ENCODE measurements at places on chromosomes 7 and 10.

GRCh38 chr7:12649348-12649747 is 38.1 kb upstream of the ARL4A start:
- DNase-seq: no peak

- no peak for DNase-seq
These were observed 17.8 kb downstream of the USP6NL start for GRCh38 chr10:11593612-11594011.

DNA sequence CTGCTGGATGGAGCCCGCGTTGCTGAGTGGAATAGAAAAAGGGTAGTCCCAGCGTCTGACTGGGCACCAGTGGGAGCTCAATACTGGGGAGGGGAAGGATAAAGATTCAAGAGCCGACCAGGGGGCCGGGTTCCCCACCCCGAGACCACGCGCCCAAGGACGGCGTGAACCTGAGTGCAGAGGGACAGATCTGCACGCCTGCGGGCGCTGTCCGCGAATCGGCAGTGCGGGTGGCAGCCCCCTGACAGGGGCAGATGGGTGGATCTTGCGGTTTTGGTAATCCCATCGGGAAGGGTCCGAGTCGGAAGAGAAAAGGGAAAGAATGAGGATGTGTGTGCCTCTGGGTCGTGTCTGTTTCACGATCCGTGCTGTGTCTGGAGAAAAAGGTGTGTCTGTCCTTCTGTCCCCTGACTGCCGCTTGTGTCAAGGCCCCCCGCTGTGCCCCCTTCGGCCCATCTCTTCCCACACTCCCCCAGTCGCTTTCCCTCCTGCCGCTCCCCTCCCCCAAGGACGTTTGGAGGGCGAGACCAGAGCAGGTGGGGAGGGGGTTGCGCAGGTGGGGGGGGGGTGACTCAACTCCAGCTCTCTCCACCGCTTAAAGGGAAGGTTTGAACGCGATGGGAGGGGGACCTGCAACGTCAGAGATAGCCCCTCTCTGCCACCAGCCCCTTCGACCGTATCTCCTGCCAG is 734 bp upstream of the VGF start:
- DNase-seq: no peak

DNA sequence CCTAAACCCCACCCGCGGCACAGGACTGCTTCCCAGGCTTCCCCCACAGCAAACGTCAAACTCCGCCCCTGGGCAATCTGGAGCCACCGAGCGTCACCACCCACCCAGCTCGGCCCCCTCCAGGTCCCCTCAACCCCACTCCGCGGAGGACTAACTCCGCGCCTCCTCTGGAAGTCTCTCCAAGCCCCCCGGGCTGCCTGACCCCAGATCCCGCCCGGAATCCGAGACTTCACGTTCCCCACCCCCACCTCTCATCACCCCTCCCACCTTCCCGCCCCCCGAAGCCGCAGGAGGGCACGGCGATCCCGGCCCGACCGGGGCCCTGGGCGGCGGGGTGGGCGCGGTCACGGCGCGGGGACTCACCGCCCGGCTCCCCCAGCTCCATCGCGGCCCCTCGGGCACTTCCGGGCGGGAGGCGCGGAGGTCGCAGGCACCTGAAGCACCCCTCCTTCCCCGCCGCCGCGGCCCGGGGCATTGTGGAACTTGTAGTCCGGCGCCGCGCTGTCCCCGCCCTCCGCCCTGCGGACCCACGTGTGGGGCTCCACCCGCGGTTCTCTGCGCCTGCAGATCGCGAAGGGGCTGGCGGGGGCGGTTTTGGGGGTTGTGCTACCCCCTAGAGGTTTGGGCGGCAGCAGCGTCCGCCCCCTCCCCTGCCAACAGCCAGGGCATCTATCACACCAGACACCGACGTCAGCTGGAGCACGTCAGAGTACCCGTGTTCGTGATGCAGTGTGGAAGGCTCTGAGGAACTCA is at the start of gene TMUB1:
Gene TMUB1, minus strand, starts transcription at position 423 of the 753 bp plus-strand sequence. CDS start 930 bp downstream, outside the sequence.
- DNase-seq: peak; percentile 73

DNA sequence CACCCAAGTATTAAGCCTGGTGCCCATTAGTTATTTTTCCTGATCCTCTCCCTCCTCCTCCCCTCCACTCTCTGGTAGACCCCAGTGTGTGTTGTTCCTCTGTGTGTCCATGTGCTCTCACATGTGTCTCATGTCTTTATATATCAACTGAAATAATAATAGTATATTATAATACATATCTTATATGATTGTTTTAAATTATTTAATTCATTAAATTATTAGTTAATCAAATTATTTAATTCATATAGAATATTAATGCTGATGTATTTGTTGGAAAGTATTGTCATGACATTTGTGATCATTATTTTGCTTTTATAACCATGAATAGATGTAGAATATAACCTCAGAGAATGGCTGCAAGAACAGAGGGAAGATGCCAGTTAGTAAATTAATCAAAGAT is 647.5 kb downstream of the SORCS3 start:
- DNase-seq: no peak

DNA sequence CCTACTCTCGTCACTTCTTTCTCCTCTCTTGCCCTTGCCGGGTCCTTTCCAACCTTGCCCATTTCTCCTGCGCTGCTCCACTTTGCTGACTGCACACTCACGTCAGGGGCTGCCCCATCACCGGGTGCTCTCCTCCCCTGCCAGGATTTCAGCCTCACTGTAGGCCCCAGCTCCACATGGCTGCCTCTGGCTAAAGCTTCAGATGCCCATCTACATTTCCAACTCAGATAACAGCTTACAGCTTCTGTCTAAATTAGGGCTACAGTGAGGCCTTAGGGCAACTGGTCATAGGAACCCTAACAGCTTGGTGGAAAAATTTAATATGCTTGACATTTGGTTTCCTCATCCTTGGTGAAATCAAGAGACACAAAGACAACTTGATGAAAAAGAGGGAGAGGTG is 25.9 kb downstream of the C10orf120 start:
- no peak for DNase-seq

GRCh38 chr7:5431560-5432015 is 8.0 kb upstream of the TNRC18 start:
- no peak for DNase-seq

DNA sequence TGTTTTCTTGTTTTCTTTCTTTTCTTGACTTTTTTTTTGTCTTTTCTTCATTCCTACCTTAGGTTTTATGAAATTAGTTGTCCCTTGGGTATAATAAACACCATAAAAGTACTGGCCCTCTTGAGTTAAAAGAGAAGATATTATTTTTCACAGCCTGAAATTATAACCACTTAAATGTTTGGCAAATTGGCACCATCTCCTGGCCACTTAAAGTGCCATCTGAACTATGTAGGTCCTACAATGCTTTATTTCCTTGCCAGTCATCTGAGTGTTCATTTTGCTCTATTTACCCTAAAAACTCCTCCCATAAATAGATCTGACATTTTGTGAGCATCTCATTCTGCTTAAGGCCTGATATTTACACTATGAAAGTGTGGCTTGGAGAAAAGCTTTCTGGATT is 98.9 kb upstream of the PRKCQ start:
- DNase-seq: no peak

DNA sequence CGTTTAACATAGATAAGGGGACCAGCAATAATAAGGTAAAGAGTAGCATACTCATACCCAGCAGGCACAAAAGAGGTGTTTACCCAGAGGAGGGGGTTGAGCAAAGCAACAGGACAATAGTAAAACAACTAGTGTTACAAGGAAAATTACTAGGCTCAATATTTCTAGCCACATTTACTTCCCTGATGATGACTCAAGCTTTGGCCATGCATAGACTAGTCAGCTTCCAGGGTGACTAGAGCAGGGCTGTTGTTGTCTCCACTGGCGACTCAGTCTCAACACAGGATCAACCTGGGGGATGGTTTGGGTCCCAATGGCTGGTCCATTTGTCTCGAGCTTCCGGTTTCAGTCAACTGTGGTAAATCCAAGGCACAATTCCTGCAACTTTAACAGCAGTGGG is 217.7 kb upstream of the KCND2 start:
- no peak for DNase-seq

DNA sequence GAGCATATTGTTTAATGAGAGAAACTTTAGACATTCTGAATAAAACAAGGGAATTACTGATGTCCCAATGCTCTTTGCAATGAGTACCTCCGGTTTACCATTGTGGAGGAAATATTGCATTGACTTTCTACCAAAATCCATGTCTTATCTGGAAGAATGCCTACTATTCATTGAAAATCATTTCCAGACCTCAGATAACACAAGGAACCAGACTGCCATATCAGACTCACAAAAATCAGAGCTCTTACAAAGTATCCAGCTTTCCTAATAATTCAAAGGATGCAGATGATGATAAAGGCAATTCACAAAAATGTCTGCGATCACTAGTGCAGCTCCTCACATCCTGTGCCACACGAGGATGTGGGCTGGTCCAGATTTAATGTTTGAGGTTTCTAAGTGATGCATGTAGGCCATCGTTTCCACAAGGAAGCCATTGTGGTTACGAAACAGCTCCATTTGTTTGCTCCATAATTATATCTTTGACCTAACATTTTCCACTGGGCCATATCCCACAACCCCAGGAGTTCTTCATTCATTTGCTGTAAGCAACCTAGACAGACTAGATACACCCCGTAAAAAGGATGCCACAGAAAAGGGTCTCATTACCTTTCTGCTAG is 831.1 kb upstream of the C7orf33 start:
- no peak for DNase-seq

DNA sequence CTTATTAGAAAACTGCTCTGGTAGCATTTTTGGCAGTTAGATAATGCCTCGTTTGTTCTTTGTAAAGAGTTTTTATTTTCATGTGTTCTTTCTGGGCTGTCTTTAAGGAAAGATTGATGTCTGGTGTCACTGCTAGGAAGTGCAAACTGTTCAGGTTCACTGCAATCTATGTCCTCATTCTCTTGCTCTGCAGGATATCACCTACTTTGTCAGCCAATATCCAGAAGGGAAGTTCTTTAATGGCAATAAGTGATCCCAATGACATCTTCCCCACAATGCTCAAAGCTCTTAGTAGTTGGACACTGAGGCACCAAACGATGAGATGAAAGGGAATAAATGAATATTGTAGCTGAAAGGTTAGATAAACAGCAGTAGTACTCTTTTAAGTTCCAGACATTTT is 115.1 kb downstream of the AGMO start:
- DNase-seq: no peak

- no peak for DNase-seq
These were observed 3.5 kb upstream of the CPA4 start for GRCh38 chr7:130289478-130289877.

- no peak for DNase-seq
These were observed 5.7 kb upstream of the LMOD2 start for GRCh38 chr7:123649964-123650363.

DNA sequence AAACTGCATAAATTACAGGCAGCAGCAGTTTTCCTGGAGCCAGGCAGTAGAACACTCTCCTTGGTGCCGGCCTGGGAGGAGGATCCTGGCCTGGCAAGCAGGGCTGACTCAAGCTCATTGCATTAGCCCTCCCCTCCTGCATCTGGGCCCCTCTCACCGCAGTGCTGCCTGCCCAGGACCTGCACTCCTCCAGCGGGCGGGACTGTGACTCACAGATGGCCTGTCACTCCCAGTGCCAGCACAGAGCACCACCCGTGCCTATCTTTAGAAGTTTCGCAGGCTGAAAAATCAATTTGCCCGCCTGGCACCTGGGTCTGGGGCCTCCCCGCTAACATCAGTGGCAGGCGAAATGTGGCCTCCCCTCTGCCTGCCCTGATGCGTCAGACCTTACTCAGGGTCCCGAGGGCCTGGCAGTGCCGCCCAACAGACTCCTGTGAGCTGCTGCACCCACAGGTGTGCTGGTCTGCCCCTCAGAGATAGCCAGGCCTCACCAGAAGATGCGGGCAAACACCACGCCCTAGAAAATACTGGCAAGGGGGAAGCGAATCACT is 123.8 kb downstream of the KCNMA1 start:
- DNase-seq: no peak

GRCh38 chr7:22677680-22678079 is 49.3 kb upstream of the IL6 start:
- no peak for DNase-seq

- DNase-seq: no peak
These were observed 7.6 kb downstream of the SAP25 start for GRCh38 chr7:100566018-100566531.

GRCh38 chr7:4077980-4078379 is 604.1 kb upstream of the FOXK1 start:
- no peak for DNase-seq

GRCh38 chr7:42096268-42096667 is 140.7 kb downstream of the GLI3 start:
- DNase-seq: no peak

DNA sequence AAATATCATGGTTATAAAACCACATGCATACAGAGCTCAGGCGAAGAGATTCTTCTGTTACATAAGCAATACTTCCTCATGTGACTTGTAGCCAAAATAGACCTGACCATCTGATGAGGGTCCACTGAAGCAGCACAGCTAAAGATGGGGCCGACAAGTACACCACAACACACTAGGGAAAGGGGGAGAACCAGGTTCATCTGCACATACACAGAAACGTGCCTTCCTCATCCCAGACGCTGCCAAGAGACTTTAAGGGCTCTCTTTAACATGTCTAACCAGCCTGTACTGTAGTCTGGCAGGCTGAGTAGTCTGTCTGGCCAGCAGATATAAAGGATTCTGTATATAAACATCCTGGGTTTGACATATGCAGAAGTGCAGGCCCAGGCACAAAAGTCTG is 30.3 kb downstream of the ERCC6 start:
- DNase-seq: no peak

DNA sequence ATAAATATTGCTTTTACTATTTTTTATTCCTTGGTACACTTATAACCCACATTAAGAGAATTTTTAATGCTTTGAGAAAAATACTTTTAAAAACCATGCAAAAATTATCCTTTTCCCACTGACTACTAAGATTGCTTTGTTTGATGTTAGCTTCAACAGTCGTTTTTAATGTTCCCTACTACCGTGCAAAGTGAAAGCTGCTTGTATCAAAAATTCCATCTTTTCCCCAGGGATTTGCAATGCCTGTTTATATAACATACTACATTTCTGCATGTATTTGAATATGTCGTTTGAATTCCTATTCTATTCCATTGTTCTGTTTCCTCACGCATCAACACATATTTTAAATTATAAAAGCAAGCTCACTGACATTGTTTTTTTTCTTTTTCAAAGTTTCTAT is 54.4 kb downstream of the TFPI2 start:
- no peak for DNase-seq
